ENCODE measurements at places on chromosomes 16 and 17. TPM values are rescaled to one million over a fixed set of nuclear protein-coding genes. Genes with fewer than 3 reads are reported as not detected.

The SLC9A5 gene
- 5.4 TPM for total RNA-seq

The SBK1 gene
- total RNA-seq: 68.1 TPM

The TAC4 gene
- total RNA-seq: not detected

The TP53TG3F gene
- not detected for total RNA-seq

The CCL2 gene
- 4.9 TPM for total RNA-seq

The DPEP1 gene
- total RNA-seq: 0.93 TPM

The ZNF286A gene
- total RNA-seq: 91.6 TPM

The SLC38A8 gene
- total RNA-seq: not detected

The TBC1D3D gene
- not detected for total RNA-seq

The SLC12A3 gene
- total RNA-seq: not detected

The AIPL1 gene
- 0.17 TPM for total RNA-seq

The ZNF213 gene
- 10.6 TPM for total RNA-seq

The TSPAN10 gene
- 0.31 TPM for total RNA-seq

The FOXN1 gene
- total RNA-seq: not detected

The TEKT3 gene
- total RNA-seq: 1.6 TPM

The MYH4 gene
- total RNA-seq: not detected

The TRIM72 gene
- total RNA-seq: 1.3 TPM

The GAS2L2 gene
- total RNA-seq: not detected

The C17orf113 gene
- 2.1 TPM for total RNA-seq

The SOX9 gene
- total RNA-seq: 4.4 TPM

The ARSG gene
- 9.2 TPM for total RNA-seq

The PRSS27 gene
- 0.85 TPM for total RNA-seq

The PRKCB gene
- total RNA-seq: 16.4 TPM

The TMEM100 gene
- total RNA-seq: 0.10 TPM

The TMEM92 gene
- 7.3 TPM for total RNA-seq

The SLC5A11 gene
- total RNA-seq: 0.07 TPM

The RRAD gene
- total RNA-seq: not detected

The SIRT7 gene
- total RNA-seq: 29.7 TPM

The CNTNAP1 gene
- 5.0 TPM for total RNA-seq

The RNF227 gene
- 1.4 TPM for total RNA-seq

The DNASE1L2 gene
- not detected for total RNA-seq

The MT1M gene
- 1.1 TPM for total RNA-seq

The C16orf54 gene
- total RNA-seq: not detected

The OR1A2 gene
- total RNA-seq: not detected

The ASPHD1 gene
- total RNA-seq: 11.3 TPM

The SLFN14 gene
- not detected for total RNA-seq

The DNAI2 gene
- not detected for total RNA-seq

The CD300C gene
- total RNA-seq: not detected

The AANAT gene
- total RNA-seq: 1.3 TPM

The NLRC3 gene
- total RNA-seq: 0.49 TPM

The PYY gene
- 0.56 TPM for total RNA-seq

The MRPL10 gene
- total RNA-seq: 75.8 TPM

The SPN gene
- total RNA-seq: 2.1 TPM

The TMEM186 gene
- 8.3 TPM for total RNA-seq

The XAF1 gene
- not detected for total RNA-seq

The ABI3 gene
- 1.2 TPM for total RNA-seq

The NECAB2 gene
- total RNA-seq: 1.4 TPM

The C16orf96 gene
- total RNA-seq: 1.2 TPM

The UTS2R gene
- total RNA-seq: 0.49 TPM

The CCL7 gene
- not detected for total RNA-seq

The CCR7 gene
- 0.59 TPM for total RNA-seq

The TENT4B gene
- total RNA-seq: 21.3 TPM
